ENCODE measurements at places on chromosomes 3 and 15.
A peak's percentile ranks its signal among the peaks of the same experiment; 100 is the strongest.

- DNase-seq, result no peak
Measured at GRCh38 chr3:104526901-104527401, 839.8 kb upstream of the ALCAM start.

- no peak for DNase-seq
Measured at GRCh38 chr3:85254738-85255137, 295.9 kb downstream of the CADM2 start.

DNA sequence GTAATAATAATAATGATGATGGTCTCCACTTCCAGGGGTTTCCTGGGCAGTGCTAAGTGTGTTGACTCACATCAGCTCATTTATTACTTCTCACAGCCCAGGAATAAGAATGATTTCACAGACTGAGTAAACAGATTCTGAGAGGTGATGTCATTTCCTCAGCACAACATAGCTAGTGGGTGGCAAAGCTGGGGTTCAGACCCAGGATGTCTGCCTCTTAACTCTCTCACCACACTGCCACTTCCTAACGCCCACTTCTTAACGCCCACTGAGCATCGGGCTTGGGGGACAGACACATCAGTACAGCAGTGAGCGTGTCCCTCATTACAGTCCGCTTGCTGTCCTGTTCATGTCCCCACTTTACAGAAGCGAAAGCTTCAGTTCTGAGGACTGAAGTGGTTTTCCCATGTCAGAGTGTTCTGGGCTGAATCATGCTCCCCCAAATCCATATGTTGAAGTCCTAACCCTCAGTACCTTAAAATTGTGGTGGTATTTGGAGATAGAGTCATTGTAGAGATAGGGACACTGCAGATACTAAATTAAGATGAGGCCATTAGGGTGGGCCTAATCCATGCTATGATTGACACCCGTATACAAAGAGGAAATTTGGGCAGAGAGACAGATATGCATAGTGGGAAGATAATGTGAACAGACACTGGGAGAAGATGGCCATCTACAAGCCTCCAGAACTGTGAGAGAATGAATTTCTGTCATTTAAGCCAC is 68.0 kb downstream of the ATP2B2 start:
- DNase-seq, result peak; percentile 44

DNA sequence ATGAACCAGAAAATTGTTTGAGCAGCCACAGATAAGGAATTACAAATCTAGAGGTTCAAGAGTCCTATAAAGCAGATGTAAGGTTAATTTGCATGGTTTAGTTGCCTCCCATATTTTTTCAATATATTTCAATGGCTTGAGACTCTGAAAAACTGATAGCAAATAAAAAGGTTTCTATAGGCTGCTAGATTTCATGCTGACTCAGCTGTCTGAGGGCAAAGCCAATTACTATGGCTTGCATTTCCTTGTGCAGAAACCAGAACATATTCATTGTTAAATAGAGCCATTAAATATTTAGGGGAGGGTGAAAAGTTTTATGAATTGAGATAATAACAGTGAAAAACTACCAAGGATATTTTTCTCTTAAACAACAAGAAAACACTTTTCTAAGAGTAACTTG is 278.1 kb upstream of the CADM2 start:
- DNase-seq, result no peak

GRCh38 chr15:31017311-31017710 is 25.9 kb upstream of the MTMR10 start:
- no peak for DNase-seq

DNA sequence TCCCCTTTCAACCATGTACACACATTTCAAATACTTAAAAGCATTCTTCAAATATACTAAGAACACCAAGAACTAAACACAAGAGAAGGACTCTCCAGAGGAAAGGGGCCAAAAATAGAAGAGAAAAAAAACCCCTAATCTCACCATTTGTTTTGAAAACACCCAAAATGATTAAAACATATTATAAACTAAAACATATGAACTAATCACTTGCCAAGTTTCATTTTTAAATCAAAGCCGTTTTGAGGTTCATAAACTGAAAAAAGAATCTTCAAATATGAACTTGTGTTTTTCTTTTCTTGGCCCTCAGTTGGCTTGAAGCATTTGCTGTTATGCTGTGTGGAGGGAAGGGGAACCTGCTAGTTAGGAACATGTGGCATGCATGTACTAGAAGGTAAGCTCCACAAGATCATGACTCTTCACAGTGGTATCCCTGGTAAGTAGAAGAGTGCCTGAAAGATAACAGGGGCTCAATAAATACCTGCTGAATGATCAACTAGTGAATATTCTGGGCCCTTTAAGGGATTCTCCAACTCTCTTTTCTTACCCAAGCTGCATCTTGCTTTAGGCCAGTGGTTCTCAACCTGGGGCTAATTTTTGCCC is 224.5 kb downstream of the TIGIT start:
- DNase-seq, result no peak

- DNase-seq, result peak; percentile 50
Measured at GRCh38 chr3:159852821-159853505, 135.7 kb upstream of the IL12A start.

DNA sequence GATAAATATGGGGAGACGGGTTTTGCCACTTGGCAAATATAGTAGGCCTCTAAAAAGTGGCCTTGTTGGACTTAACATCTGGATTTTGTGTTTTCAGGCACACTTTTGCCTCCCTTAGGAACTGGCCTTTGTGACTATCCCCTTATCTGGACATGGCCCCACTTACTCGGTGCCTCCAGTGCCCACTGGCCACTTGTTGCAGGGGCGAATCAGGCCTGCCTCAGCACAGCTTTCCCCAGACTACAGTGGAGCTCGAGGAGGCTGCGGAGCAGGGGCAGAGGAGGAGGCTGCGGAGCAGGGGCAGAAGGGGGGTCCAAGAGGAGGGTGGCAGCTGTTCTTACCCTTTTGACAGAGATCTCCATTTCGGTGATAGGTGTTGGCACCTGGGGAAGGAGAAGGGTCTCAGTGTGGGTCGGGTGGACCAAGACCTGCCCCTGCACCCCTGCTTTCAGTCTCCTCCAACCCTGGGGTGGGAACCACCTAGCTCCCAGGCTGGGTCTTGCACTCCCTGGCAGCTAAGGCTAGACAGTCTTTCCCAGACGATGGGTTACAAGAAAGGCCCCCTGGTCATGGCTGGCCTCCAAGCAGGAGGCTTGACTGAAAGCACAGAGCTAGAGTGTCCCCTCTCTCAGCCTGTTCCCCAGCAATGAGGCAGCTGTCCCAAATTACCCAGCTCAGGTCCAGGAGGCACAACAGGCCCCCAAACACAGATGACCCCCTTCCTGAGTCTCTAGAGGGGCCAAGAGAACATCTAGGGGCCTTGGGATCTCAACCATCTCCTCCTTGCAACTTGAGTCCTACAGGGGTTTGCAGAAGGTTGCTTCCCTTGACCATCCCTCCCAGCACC is 6.1 kb downstream of the SEMA3G start:
- no peak for DNase-seq

All from urothelium cell line (cell line).